ENCODE measurements at places on chromosomes 6 and 20.

DNA sequence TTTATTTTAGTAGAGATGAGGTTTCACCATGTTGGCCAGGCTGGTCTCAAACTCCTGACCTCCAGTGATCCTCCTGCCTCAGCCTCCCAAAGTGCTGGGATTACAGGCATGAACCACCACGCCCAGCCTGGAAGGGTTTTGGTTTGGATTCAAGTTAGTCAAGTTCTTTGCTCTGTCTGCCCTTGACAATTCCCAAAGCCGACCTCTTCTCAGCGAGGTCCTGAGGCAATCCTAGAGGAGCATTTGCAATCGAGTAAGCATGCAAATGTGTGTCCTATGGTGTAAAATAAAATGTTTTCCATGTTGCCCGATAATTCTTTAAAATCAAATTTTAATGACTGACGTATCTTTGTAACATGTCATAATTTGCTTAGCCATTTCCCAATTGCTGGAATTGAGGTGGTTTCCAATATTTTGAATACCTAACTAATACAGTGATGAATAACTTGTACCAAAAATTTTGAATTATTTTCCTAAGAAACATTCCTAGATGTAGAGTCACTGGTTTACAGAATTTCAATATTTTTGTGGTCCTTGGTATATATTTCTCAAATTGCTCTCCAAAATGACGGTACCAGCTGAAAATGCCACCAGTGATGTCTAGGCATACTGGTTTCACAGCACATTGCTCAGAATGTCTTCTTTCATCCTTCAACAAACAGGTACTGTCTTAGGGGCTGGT, 38.7 kb downstream of the GTF2H5 start:
- no peak for DNase-seq

DNA sequence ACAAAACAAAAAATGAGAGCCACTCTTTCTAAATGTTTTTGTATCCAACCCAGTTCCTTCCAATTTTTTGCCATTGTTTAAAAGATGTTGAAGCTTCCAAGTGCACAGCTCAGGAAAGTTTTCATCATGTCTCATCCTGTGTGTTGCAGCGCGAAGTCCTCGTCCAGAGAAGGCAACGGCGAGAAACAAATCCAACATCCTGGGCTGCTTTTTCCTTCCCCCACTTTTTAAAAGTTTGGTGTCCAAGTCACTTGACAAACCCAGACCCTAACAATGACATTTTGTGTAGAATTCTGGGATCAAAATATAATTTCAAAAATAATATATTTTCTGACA, 92.3 kb downstream of the ANKRD60 start:
- no peak for DNase-seq

- no peak for DNase-seq
These were observed 192.0 kb upstream of the PLN start for GRCh38 chr6:118356054-118356453.

DNA sequence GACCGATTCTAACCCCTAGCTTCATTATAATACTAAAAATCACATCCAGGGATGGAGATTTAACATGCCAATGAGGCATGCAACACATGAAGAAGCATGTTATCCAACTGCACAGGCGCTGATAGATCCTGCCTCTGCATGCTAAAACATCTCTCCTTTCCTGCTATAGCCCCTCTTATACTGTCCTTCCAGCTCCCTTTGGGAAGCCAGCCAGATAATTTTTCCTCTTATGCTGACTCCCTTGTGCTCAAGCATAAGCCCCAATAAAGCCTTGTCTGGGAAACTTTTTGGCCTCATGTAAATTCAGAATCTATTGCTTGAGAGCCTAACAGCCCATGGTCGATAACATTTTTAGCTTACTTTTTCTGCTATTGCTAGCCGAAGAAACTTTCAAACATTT, 404.3 kb downstream of the EPM2A start:
- DNase-seq, result no peak

DNA sequence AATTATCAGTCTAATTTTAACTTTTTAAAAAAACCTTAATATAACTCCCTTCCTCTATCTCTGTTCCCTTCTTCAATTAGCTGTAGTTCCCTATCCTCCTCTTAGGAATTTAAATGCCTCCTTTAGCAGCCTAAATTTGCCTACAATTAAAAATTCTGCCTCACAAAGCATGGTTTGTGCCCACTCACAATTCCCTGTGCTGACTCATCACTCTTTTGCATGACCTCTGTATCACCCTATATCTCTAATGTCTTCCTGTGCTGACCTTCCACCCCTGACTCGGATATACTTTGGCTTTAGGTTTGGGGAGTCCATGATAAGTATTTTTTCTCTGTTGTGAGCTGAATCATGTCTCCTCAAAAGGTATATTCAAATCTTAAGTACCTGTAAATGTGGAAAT, 253.6 kb downstream of the RNF144B start:
- DNase-seq, result no peak

GRCh38 chr6:70414813-70415212, 1.5 kb downstream of the FAM135A start:
- no peak for DNase-seq

- DNase-seq, result peak; percentile 8
These were observed 11.0 kb upstream of the FILIP1 start for GRCh38 chr6:75504465-75505222.

DNA sequence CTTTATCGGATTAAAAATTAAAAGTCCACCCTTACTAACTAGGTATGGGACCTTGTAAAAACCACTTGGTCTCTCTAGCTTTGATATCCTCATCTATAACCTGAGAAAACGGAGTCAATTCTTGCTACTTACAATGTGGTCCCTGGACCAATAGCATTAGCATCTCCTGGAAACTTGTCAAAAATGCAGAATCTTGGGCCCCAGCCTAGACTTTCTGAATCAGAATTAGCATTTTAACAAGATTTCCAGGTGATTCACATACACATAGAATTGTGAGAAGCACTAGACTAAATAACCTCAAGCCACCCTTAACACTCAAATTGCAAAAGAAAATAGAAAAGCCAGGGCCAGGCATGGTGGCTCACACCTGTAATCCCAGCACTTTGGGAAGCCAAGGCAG, 96.6 kb downstream of the RNGTT start:
- DNase-seq, result no peak

DNA sequence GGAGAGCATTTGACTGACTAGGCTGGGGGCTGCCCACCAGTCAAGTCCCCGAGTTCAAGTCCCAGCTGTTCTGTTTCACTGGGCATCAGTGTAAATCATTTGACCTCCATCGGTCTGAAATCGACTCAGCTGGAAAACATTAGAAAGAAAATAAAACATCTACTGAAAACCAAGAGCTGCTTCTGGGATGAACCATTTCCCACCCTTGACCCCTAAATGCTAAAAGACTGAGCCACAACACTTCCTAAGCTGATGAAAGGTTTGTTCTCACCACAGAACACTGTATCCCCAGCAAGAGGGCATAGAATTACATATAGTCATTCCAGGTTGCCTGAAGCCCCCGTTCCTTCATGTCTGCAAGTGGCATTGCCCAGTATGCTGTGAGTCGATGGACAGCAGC, 237.0 kb upstream of the TAB2 start:
- DNase-seq, result peak; percentile 17

GRCh38 chr20:15930311-15931305, 642.6 kb downstream of the KIF16B start:
- no peak for DNase-seq

GRCh38 chr20:36301359-36302119, 4.6 kb upstream of the DLGAP4 start:
- no peak for DNase-seq

DNA sequence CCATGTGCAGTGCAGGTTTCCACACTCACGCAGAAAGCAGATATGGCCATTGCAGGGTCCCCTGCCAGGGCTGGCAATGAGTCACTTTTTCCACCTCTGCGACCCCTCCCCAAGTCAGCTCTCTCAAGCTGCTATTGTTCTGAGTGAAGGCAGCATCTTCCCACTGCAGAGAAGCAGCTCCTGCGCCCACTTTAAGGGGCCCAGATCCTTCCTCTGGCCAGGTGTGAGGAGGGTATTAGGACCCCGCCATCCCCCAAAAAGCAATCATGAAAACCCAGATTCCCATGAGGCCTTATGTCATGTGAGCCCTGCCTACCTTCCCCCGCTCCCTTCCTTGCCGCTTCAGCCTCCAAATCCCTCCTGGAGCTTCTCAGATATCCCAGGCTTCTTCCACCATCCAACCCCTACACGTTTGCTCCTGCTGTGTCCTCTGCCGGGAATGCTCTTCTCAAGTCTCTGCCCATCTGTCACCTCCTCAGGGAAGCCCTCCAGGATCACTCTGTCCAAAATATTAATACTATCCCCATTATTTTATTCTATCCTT, 220.3 kb downstream of the NFATC2 start:
- DNase-seq, result no peak

GRCh38 chr6:168571268-168571667, 130.3 kb downstream of the SMOC2 start:
- DNase-seq, result no peak

DNA sequence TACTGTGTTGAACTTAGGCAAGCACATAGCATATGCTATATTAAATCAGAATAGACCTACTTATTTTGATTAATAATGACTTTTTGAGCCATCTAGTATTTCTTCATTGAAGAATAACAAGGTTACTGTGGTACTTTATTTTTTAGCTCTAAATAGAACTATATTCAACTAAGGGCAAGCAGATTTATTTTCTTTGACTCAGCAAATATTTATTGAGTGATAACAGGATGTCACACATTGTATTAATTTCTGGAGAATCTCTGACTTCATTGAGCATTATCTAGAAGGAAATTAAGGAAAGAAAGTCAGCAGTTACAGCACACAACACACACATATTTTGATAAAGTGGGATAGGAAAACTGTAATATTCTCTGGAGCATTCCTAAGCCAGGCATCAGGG, 407.4 kb downstream of the CD109 start:
- no peak for DNase-seq
